ENCODE measurements at places on chromosomes 12 and 14.

GRCh38 chr14:105374389-105374788 lies 23.9 kb upstream of the TEX22 start:
- DNase-seq = no peak

GRCh38 chr12:38163442-38163801 lies 153.2 kb upstream of the ALG10B start:
- no peak for DNase-seq

GRCh38 chr14:78136695-78137094 lies 33.5 kb upstream of the NRXN3 start:
- no peak for DNase-seq

- DNase-seq = no peak
Measured at GRCh38 chr12:128840862-128841468, 12.3 kb upstream of the GLT1D1 start.

DNA sequence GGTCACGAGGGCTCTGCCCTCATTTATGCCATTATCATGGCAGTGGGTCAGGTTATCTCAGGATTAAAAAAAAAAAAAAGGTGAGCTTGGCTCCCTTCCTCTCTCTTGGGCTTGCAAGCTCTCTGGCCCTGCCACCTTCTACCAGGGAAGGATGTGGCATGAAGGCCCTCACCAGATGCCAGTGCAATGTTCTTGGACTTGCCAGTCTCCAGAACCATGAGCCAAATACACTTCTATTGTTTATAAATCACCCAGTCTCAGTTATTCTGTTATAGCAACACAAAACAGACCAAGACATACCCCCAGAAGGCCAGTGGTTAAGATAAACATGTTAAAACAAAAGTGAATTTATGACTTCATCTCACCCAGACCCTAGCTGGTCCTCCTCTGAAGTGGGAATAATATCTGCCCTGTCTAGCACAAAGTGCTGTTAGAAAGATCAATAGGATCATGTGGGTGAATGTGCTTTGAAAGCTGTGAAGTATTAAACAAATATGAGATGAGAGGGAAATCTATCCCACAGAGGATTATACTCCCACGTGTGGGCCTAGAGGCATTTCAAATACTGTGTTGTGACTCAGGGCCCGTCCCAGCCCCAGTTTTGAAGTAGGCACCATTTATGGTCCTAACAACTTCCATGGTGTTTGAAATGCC lies 88.6 kb downstream of the NINJ2 start:
- no peak for DNase-seq

- DNase-seq = no peak
Measured at GRCh38 chr12:90280564-90281058, 572.0 kb upstream of the ATP2B1 start.

DNA sequence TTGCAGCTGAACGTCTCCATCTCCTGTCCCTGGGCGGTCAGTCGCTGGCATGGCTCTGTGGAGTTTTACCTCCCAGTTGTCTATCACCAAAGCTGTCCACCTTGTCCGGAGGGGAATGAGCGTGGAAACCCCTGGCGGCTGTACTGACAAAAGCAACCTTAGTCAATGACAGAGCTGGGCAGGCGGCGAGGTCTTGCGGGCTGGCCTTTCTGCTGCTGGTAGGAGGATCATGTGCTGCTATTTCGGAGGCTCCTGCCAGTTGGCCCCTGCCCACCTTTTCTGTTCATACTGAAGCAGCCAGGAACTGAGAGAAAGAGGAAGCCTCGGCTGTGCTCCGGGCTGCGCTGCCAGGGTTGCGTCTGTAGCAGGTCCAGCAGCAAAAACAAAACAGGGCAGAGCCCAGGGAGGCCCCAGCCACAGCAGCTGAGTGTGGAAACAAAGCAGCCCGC lies 57.7 kb downstream of the HMGA2 start:
- no peak for DNase-seq

- DNase-seq = no peak
Measured at GRCh38 chr12:1474574-1475153, 119.7 kb downstream of the FBXL14 start.

DNA sequence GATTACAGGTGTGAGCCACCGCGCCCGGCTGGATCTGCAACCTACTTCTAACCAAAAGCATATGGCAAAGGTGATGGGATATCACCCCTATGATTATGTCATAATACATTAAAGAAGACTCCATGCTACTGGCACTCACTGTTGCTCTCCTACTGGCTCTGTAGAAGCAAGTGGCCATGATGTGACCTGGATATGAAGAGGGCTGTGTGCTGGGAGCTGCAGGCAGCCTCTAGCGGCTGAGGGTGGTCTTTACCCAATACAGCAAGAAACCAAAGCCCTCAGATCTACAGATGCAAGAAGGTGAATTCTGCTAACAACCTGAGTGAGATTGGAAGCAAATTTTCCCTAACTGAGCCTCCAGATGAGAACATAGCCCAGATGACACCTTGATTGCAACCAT lies 34.2 kb upstream of the TRIM9 start:
- no peak for DNase-seq

- DNase-seq = no peak
Measured at GRCh38 chr12:71551529-71551928, 111.9 kb downstream of the LGR5 start.

GRCh38 chr12:98453070-98453469 lies 62.3 kb upstream of the TMPO start:
- no peak for DNase-seq

DNA sequence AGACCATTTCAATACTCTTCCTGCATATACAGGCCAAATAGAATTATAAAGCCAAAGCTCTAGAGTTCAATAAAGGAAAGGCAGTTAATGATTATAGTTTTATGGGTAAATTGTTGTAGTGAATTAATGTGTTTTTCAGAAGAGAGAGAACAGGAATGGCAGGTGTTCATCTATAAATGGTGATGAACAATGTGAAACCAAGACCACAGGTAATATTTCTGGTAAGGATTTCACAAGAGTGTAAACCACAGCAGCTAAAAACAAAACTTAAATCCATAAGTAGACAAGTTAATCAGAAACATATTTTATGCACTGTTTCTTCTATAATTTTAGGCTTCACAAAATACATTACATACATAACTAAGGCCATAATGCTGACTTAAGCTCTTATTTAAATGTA lies 204.4 kb downstream of the SYT1 start:
- DNase-seq = no peak

- DNase-seq = no peak
Measured at GRCh38 chr12:114448618-114448933, 42.6 kb upstream of the TBX5 start.

- no peak for DNase-seq
Measured at GRCh38 chr14:94379291-94380224, 8.8 kb downstream of the SERPINA1 start.

GRCh38 chr12:101455685-101456084 lies 19.5 kb upstream of the SPIC start:
- DNase-seq = no peak
